ENCODE measurements at places on chromosomes 5 and 9. TPM values are rescaled to one million over a fixed set of nuclear protein-coding genes. Genes with fewer than 3 reads are reported as not detected.

PCAT7 gene
- total RNA-seq, result 1.2 TPM

GRXCR2 gene
- total RNA-seq, result not detected

FAM153A gene
- total RNA-seq, result 0.89 TPM

PCDHGB4 gene
- total RNA-seq, result 1.2 TPM

KIF4B gene
- total RNA-seq, result not detected

IFNK gene
- not detected for total RNA-seq

KCNV2 gene
- not detected for total RNA-seq

SLC45A2 gene
- 1.2 TPM for total RNA-seq

SH3PXD2B gene
- total RNA-seq, result 19.9 TPM

ABHD17B gene
- total RNA-seq, result 21.2 TPM

CHSY3 gene
- total RNA-seq, result 0.96 TPM

FAM169A gene
- total RNA-seq, result 4.1 TPM

PCDHGC5 gene
- 0.61 TPM for total RNA-seq

BTNL8 gene
- 39.2 TPM for total RNA-seq

IL5 gene
- not detected for total RNA-seq

TEX48 gene
- not detected for total RNA-seq

HCN1 gene
- 0.35 TPM for total RNA-seq

BTNL3 gene
- 62.2 TPM for total RNA-seq

CDH12 gene
- total RNA-seq, result not detected

NUDT2 gene
- total RNA-seq, result 14.9 TPM

TAS2R1 gene
- not detected for total RNA-seq

SAPCD2 gene
- 11.2 TPM for total RNA-seq

GPSM1 gene
- 15.0 TPM for total RNA-seq

GLRA1 gene
- total RNA-seq, result not detected

LCN9 gene
- not detected for total RNA-seq

SH3GL2 gene
- total RNA-seq, result 0.38 TPM

TCERG1 gene
- 44.3 TPM for total RNA-seq

TPPP gene
- total RNA-seq, result 2.2 TPM

GABRA6 gene
- total RNA-seq, result not detected

SOX30 gene
- 0.29 TPM for total RNA-seq

OTULINL gene
- total RNA-seq, result 60.1 TPM

DRD1 gene
- not detected for total RNA-seq

AGXT2 gene
- not detected for total RNA-seq

BHMT gene
- not detected for total RNA-seq

DNM1 gene
- 6.7 TPM for total RNA-seq

MAN1B1 gene
- 55.4 TPM for total RNA-seq

SPINK7 gene
- total RNA-seq, result not detected

SLC6A18 gene
- total RNA-seq, result not detected

ZNF483 gene
- 2.0 TPM for total RNA-seq

MLANA gene
- not detected for total RNA-seq

NTRK2 gene
- 3.5 TPM for total RNA-seq

SELENOP gene
- 1,113 TPM for total RNA-seq

NLN gene
- 22.2 TPM for total RNA-seq

SHOC1 gene
- total RNA-seq, result not detected

NUTM2F gene
- not detected for total RNA-seq

BNC2 gene
- 8.2 TPM for total RNA-seq

CTXN3 gene
- not detected for total RNA-seq

Data from mucosa of descending colon (tissue), 3 donors.